ENCODE measurements at places on chromosomes 5 and 9.

GRCh38 chr5:124979251-124979650 lies 232.8 kb upstream of the ZNF608 start:
- DNase-seq: no peak

GRCh38 chr9:135215571-135216161 lies 128.2 kb downstream of the OLFM1 start:
- DNase-seq: no peak

DNA sequence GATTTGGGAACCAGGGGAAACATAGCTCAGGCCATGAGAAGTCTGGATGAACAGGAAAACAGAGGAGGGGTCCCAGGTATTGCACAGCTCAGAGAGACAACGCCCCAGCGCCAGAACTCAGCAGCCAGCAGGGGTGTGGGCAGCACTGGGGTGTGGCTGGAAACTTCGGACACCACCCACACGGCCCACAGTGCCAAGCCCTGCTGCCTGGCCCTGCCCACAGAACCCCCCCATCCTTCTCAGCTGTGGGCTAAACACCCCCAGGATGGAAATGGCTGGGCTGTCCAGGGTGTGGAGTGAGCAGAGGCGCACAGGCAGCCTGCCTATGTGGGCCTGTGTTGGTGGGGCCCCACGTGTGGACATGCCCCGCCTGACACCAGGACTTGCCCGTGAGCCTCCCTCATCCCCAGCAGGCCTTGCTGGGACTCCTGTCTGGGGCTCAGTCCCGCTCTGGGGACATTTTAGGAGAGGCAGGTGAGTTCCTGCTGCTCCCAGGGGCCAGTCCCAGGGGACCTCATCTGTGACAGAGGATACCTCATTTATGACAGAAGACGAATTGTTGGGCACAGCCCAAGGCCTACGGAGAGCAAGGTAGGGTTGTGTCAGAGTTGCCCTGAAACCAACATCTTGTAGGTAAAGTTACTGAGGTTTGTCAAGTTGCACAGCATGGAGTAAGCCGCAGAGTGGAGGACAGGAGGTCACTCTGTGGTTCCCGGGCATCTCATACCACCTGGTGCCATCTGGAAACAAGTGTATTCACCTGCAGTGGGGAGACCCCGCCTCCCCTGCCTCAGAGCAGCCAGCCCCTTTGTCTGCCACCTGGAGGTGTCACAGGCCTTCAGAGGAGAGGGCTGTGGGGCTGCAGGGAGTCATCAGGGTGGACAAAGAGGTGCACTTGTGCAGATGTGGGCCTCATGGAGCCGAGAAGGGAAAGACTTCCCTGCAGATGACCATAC lies 183.2 kb downstream of the AUH start:
- DNase-seq: no peak

DNA sequence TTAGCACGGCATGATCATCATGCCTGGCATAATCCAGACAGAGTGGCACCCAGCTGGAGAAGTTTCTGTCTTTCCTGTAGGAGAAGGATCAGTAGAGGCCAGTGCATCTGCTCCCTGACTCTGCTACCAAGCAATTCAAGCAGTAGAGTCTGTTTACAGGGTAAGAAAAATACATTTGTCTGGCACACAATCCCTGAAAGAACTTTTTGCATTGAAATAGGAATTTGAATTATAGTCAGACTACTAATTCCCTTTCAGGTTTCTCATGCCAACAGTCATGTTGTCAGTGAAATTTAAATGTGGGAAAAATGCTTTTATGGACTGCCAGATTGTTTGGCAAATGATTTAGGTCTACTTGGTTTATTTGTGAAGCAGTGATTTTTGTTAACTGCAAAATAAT lies 125.6 kb downstream of the RAB3C start:
- DNase-seq: no peak

DNA sequence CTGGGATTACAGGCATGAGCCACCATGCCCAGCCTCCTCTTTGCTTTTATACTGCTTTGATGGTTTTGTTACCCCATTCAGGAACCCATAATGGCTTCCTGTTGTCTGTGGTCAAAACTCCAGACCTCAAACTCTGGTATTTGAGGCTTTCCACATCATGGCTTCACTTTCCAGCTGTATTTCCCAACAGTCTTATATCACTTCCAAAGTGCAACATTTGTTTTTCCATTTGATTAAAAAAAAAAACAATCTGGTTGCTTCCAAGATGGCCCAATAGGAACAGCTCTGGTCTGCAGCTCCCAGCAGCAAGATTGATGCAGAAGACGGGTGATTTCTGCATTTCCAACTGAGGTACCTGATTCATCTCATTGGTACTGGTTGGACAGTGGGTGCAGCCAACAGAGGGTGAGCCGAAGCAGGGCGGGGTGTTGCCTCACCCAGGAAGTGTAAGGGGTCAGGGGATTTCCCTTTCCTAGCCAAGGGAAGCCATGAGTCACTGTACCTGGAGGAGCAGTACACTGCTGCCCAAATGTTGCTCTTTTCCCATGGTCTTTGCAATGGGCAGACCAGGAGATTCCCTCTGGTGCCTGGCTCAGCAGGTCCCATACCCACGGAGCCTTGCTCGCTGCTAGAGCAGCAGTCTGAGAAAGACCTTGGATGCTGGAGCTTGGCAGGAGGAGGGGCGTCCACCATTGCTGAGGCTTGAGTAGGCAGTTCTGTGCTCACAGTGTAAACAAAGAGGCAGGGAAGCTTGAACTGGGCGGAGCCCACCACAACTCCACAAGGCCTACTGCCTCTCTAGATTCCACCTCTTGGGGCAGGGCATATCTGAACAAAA lies 458.4 kb downstream of the KDM4C start:
- no peak for DNase-seq

GRCh38 chr5:93674866-93675459 lies 66.4 kb downstream of the POU5F2 start:
- no peak for DNase-seq

- DNase-seq: no peak
Observed at GRCh38 chr9:18666348-18666747, 192.4 kb downstream of the ADAMTSL1 start.

DNA sequence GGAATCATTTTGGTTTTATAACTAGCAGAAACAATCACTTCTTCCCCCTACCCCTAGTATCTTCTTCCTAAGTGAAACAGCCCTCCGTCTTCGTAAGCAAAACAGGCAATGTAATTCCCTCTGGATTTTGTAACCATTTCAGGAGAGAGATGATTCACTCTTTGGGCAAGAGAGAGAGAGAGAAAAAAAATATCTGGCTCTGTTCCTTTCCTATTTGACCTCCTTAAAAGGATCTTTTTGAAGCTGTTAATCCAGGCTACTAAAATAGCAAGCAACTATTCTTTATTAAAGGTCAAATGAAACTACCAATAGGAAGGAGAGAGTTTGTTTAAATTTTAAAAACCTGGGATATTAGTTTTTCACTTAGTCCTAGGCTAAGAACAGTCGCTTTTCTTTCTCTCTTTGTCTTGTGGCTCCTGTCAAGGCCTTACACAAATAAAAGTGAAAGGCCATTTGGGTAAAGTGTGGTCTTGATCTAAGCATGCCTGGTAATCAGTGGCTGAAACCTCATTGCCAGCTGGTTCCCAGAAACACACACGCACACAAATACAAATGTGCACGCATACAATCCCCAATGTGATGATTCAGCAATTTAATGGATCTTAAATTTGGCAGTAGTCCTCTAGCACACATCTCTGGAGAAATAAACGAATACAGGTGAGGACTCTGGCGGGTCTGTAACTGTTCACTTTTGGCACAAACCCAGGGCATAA lies 70.2 kb downstream of the PRUNE2 start:
- DNase-seq: no peak

- no peak for DNase-seq
Observed at GRCh38 chr5:33531824-33532223, 91.1 kb downstream of the TARS1 start.

DNA sequence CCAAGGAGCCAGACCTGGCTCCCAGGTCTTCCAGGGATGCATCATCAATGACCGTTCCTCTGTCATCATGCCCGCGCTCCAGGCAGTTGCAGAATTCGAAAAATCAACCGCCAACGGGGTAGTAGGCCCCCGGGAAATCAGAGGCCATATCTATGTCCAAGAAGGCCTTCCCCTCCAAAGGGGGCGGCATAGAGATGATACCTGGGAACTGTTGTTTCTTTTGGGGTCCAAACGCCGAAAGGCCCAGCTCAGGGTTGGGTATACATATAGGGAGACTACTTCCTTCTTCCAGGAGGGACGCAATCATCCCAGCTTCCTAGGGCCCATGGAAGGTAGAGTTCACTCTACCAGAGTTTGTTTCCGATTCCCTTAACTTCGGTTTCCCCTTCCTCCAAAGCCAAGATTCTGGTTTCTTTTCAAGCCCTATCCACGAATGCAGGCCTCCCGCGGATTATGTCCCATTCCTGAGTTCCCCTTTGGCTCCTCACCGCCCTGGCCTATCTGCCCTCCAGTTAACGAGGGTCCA lies 754 bp downstream of the DCAF12 start:
- DNase-seq: no peak

- DNase-seq: no peak
Observed at GRCh38 chr9:14311956-14312685, 1.8 kb downstream of the NFIB start.

GRCh38 chr9:3516667-3517330 lies 9.0 kb downstream of the RFX3 start:
- no peak for DNase-seq

DNA sequence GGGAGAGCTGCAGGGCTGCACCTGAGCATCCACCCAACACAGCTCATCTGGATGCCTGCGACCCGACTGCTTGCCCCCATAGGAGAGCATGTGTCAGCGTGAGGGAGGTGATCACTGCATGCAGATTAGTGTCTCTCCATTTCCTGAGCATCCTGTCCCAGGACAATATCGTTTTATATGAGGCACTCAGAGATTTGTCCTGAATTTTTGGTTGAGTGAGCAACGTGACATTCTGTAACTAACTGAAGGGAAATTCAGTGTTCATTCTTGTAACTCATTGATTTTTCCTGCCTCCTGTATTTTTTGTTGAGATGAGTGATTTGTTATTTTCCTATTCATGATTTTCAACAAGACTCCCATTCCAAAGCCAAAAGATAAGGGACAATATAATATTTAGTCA lies 20.7 kb upstream of the ANKRD34B start:
- DNase-seq: no peak

DNA sequence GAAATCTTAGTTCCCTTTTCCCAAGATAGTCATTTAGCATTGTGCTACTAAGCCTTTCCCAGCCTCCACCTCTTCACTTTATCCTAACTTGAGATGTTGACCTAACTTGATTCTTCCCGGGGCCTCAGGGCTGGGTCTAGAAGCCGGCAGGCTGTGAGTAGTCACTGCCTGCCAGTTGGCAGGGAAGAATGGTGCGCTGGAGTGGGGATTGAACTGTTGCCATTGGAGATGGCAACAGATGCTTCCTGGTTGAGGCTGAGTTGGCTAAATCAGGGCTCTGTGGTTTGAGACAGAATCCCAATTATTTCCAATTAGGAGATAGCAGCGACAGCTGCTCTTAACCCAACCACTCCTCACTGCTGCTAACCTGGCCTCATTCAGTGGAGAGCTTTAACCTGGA lies 343.1 kb downstream of the BRINP1 start:
- DNase-seq: no peak

DNA sequence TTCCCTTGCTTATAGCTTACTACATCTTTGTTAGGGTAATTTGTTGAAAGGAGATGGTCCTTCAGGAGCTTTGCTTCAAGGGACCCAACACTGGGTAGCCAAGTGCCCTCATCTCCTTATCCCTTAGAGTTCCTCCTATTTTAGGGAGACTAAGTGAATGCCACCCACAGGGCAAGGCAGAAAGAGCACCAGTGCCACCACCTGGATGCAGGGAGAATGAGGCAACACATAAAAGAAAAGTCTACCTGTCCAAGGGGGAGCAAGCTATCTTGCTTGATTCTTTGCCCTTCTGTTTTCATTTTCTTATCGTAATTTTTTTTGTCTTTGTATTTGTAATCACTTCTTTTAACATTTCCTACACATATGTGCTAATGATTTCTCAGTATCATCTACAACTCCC lies 205.5 kb downstream of the NPR3 start:
- no peak for DNase-seq

- no peak for DNase-seq
Observed at GRCh38 chr5:95823218-95823737, 752 bp upstream of the GLRX start.

DNA sequence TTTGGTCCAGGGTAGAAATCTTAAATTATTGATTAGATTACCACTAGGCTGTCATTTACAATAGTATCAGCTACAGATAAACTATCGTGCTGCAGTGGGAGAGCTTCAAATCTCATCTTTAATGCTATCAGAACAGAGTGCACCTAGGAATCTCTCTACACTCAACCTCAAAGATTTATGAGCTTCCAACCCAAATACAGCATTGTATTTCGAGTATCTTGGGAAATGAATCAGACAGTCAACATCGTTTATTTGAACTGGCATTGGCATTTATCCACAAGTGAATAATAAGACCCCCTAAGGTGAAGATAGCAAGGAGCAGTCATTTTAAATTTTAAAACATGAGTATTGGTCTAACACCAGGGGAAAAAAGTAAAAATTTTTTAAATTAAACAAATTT lies 1203.2 kb downstream of the CDH12 start:
- no peak for DNase-seq

- no peak for DNase-seq
Observed at GRCh38 chr5:122078116-122079110, at the start of gene LOX. Gene LOX (minus strand): TSS chr5:122078259. CDS start chr5:122077985, 274 bp downstream.

DNA sequence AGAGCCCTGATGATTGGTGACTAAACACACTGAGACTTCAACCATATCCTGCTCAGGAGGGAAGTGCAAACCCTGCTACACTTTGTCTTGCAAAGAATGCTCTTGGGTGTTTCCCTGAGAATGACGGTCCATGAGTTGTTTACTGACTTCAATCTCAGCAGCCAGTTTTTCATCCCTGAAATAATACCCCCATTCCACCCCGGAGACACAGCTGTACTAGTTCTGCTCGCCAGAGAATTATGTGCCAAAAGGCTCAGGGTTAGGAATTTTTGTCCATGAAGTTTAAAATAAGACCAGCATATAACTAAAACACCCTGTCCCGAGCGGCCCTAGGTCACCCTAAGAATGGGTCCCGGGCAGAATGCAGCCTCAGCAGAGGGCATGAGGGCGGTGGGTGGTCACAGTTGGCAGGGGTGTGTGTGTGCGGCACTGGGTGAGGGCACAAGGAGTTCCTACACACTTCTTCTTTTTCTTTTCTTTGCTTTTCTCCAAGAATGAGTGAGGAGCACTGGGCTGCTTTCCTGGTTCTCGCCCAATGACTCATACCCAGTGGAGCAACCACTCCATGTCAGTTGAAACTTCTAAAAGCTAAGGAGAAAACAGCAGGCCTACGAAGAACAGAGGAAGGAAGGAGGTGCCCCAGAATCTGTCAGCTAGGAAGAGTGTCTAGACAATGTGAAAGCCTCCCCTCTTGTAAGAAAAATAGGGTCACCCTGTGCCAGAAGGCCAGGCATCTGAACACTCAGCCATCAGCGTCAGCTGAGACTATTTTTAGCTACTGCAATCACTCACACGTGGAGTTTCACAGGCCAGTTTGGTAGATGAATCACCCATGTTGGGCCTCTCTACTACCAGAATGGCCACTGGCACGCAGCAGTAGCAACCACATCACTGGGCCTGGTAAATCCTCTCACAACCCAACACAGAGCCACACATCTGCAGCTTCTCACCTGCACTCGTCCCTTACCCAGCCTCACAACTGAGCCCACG lies 105.9 kb downstream of the DPYSL3 start:
- DNase-seq: no peak

All from activated naive CD4-positive, alpha-beta T cell (primary cell).